NCI-H345 (cell line): ENCODE measurements at places on chromosomes 3 and 15.

DNA sequence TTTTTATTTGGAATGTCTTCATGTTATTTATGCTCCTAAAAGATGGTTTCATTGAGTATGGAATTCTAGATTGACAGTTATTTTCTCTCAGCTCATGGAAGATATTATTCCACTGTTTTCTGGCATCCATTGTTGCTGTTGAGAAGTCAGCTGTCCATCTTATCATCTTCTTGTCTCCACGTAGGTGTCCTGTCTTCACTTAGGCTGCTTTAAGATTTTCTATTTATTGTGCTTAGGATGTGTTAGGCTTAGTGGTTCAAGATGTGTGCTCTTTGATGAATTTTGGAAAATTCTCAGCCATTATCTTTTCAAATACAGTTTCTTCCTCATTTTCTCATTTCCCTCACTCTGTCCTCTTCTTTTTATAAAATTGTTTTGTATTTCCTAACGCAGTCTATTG lies 52.0 kb downstream of the SNRK start:
- no peak for DNase-seq

- no peak for DNase-seq
Observed at GRCh38 chr15:65069779-65070546, 2.2 kb upstream of the RASL12 start.

DNA sequence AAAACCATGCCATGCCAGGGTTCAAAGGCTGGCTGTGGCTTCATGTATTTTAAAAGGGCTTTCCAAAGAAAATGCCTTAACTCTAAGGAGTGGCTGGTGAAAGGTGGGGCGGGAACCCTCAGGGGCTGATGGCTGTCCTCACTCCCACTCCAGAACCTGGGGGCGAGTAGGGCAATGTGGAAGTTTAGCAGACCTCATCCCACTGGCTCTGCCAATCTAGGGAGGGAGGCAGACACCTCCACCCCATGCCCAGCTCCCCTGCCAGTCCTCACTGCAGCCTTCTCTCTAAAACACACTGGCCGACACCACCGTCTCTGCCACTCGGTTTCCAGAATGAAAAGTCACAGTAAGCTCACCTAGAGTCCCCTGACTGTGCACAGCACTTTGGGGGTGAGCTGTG lies 99.5 kb downstream of the TMEM266 start:
- no peak for DNase-seq

- DNase-seq: peak; percentile 26
Observed at GRCh38 chr15:73273181-73274002, 95.4 kb downstream of the HCN4 start.

DNA sequence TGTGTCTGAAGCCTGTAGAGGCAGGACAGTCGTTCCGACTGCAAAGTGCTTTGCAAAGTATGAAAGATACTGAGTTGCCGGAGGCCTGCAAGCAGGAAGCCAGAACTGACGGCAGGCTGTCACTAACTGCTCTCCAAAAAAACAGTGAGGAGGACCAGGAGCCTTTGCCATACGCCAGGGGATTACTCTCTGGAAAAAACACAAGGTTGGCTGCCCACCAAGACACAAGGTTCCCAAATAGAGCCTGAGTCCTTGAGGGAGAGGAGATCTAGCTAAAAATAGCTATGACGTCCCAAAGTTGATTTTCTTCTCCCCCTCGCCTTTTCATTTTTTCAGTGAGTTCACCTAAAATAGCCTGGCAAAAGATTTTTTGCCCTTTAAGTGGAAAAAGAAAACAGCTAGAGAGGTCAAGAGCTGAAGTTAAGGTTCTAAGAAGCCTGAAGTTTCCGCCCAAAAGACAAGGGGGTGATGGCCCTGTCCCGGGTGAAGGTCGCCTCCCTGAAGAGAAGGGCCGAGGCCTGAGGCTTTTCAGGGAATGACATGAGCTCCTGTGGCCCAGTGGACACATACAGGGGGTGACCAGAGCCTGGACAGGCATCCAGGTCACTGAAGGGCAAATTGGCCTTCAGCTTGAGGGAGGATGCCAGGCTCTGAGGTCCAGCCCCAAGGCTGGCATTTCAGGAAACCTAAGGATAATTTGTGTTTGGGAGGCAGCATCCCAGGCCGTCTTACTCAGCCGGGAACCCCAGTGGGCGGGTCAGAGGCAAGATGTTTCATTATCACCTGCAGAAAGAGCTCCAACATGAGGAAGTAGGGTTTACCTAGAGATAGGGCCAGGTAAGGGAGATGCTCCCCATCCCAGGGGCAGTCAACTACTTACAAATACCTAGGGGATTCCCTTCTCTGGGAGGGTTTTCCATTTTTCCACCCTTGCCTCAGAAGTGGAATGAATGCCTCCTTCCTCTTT lies 44.9 kb upstream of the DGKG start:
- no peak for DNase-seq

GRCh38 chr15:80309769-80310384 lies 57.9 kb upstream of the CTXND1 start:
- DNase-seq: no peak
